ENCODE measurements at places on chromosomes 2 and 18.

GRCh38 chr2:219629976-219630695 is 2.7 kb downstream of the SLC4A3 start:
- no peak for DNase-seq

- DNase-seq, result no peak
These were observed 20.0 kb downstream of the LRRFIP1 start for GRCh38 chr2:237647176-237648015.

- no peak for DNase-seq
These were observed 482.3 kb downstream of the TGIF1 start for GRCh38 chr18:3932276-3932675.

DNA sequence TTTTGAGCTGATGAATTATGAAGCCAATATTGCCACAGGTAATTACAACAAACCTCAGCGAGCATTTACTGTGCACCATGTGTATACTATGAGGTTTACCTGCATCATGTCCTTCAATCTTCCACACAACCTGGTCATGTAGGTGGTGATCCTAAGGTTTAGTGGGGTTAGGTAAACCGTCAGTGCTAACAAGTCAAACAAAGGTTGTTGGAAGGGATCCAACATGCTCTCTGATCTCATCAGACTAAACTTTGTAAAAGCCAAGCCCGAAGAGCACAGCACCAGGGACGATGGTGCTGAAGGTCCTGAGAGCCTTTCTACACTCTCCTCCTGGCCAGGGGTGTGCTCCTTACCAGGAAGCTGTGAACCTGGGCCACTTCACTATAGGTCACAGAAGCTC is 29.4 kb downstream of the SH3YL1 start:
- DNase-seq, result no peak

DNA sequence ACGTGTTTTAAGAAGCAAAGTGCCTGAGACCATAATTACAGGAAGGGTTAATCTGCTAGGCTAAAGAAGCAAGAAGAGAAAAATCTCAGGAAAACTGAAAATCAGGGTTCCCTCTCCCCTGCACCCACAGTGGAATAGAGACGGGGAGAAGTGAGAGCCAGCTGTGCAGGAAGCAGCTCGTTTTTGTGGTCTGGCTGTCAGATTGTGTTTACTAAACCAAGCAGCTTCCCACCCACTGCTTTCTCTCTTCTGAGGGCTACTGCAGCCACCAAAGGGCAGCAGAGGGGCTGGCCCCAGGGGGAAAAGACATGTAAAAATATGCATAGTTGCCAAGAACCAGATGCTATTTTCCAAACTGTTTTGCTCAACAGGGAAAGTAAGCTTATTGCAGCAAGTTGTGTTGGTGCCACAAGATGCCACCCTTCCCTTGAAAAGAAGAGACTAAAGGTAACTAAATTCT is 72.6 kb upstream of the THUMPD2 start:
- no peak for DNase-seq
